HFFc6 (cell line): ENCODE measurements at places on chromosomes 11 and 22.

DNA sequence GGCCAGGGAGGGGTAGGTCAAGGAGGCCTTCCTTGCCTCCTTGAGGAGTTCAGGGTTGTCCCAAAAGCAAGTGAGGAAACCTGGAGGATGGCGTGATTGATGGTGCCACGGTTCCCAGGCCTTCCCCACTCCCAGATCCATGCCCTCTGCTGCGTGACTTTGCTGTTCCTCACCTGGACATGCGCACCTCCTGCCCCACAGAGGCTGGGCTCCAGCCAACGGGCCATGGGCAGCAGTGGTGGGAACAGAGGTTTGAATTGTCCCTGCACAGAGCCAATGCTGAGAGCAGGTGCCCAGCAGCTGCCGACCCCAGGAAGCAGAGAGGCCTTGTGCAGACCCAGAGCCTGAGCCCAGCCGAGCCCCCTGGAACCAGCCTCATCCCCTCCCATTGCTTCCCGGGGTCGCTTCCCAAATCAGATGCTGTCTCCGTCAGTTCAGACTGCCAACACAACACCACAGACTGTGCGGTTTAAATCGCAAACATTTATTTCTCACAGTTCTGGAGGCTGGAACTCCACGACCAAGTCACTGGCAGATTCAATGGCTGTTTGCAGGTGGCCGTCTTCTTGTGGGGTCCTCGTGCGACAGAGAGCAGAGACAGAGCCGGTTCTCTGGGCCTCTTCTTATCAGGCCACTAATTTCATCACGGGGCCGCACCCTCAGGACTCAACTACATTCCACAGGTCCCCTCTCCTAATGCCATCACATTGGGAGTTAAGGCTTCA lies 6.2 kb upstream of the LINC01488 start:
- no peak for DNase-seq

- DNase-seq, result no peak
Observed at GRCh38 chr11:120337355-120338106, 1.3 kb downstream of the ARHGEF12 start.

DNA sequence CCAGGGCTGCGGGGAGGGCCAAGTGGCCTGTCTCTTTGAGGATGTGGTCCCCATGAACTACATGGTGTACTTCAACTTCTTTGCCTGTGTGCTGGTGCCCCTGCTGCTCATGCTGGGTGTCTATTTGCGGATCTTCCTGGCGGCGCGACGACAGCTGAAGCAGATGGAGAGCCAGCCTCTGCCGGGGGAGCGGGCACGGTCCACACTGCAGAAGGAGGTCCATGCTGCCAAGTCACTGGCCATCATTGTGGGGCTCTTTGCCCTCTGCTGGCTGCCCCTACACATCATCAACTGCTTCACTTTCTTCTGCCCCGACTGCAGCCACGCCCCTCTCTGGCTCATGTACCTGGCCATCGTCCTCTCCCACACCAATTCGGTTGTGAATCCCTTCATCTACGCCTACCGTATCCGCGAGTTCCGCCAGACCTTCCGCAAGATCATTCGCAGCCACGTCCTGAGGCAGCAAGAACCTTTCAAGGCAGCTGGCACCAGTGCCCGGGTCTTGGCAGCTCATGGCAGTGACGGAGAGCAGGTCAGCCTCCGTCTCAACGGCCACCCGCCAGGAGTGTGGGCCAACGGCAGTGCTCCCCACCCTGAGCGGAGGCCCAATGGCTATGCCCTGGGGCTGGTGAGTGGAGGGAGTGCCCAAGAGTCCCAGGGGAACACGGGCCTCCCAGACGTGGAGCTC lies 13.5 kb downstream of the ADORA2A start:
- DNase-seq, result no peak

DNA sequence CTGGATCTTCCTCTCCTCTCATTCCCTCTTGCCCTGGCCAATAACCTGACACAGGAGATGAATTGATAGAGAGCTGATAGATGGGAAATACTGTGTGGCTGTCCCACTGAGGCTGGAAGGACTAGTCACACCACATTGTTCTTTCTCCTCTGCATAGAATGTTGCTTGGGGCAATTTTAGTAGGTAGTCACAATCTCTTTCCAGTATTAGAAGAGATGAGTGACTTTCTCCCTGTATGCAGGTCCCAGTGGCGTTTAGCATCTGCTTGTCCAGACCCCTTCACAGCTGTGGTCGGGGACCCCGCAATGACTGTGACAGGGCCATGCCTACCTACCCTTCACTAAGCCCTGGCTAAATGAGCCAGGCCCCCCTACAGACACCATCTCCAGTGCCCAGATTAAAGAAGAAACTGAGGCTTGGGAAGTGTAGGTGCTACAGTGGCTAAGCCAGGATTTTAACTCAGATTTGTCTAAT lies 24.0 kb upstream of the P2RY2 start:
- DNase-seq, result no peak

- DNase-seq, result peak; percentile 66
Observed at GRCh38 chr22:19909350-19910179, 32.0 kb upstream of the COMT start.

GRCh38 chr11:46237248-46238077 lies 40.0 kb upstream of the CREB3L1 start:
- peak; percentile 84 for DNase-seq

- no peak for DNase-seq
Observed at GRCh38 chr11:75520688-75521087, 5.1 kb downstream of the GDPD5 start.

DNA sequence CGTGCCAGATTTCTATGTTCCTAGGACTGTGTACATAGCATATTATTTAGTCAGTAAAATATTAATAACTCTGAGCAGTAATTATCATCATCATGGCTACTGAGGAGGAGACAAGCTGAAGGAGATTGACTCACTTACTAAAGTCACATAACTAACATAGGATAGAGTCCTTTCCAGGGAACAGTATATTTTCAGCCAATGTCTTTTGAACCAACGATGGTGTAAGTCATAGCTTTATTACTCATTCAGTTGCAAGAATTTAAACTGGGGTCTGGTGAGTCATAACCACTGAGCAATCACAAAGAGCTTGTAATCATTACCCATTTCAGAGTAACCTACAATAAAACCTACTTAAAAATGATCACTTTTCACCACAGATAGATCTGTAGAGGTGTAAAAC lies 1564.8 kb upstream of the TENM4 start:
- DNase-seq, result peak; percentile 22

- DNase-seq, result no peak
Observed at GRCh38 chr22:48834404-48834803, 993.3 kb downstream of the BRD1 start.
